ENCODE measurements at places on chromosomes 6 and 20. TPM values are rescaled to one million over a fixed set of nuclear protein-coding genes. Genes with fewer than 3 reads are reported as not detected.
A peak's percentile ranks its signal among the peaks of the same experiment; 100 is the strongest.

- no peak for DNase-seq
Observed at GRCh38 chr6:157255079-157255478, 68.2 kb downstream of the TMEM242 start.

- DNase-seq, result peak; percentile 3
Observed at GRCh38 chr6:140636908-140637402, 1262.5 kb upstream of the CITED2 start.

GRCh38 chr6:143127941-143128680 lies 67.4 kb downstream of the AIG1 start:
- DNase-seq, result no peak

DNA sequence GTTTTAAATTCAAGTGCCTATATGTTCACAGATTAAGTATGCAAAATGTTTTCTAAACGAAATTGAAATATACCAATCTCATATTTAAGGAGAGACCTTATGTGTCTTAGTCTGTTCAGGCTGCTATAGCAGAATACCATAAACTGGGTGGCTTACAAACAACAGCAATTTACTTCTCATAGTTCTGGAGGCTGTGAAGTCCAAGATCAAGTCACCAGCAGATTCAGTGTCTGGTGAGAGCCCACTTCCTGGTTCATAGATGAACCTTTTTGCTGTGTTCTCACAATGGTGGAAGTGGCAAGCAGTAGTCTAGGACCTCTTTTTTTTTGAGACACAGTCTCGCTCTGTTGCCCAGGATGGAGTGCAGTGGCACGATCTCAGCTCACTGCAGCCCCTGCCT lies 3.5 kb upstream of the DSTN start:
- no peak for DNase-seq

DNA sequence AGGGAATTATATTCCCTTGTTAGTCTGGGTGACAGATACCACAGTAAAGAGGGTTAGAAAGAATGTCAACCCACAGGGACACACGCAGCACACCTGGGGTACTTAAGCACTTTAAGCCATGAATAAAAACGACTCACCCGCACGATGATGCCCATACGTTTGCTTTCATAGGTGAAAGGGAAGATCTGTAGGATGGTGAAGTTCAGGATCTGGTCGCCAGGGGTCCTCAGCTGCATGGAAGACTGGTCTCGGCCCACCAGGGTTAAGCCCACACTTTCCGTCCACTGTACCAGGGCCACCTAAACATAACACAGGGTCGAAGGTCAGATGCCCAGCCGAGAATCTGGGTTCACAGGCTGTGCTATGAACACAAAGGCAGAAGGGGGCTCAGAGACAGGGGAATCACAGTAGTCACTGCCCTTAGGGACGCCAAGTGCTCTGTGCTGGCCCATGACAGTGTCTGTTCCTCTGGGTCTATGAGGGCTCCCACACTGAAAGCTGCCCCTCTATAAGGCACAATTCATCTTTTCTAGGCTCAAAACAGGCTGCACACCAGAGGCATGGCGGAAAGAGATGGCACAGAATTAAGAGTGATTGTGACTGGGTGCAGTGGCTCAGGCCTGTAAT lies 96.8 kb upstream of the NFATC2 start:
- peak; percentile 82 for DNase-seq

GRCh38 chr6:74603322-74604076 lies 602.4 kb downstream of the COL12A1 start:
- DNase-seq, result no peak

DNA sequence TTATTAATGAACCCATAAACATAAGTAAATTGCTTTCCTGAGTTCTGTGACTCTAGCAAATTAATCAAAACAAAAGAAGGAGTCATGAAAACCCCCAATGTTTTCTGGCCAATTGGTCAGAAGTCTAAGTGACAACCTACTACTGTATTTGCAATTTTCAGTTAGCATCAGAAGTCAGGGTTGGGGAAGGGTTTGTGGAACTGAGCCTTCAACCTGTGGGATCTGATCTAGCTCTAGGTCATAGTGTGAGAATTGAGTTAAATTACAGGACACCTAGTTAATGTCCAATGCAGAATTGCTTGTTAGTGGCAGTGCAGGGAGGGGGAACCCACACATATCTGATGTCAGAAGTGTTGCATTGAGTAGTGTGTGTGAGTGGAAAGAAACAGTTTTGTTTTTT lies 142.4 kb downstream of the ISM1 start:
- no peak for DNase-seq

DNA sequence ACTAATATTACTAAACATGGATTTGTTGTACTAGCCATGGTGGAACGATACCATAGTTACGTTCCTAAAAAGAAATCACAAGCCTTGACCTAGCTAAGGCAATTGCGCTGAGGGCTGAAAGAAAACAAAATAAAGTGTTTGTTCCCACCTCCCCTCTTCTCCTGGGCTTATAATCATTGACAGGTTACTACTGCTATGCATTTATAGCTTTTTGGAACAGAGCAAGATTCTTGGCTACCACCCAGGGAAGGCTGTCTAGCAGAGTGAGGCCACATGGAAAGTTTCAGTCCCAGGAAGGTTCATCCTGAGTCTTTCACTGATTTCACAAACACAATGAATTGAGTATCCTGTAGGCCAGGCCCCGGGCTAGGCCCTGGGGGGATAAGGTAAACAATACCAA lies 84.6 kb downstream of the TMEM170B start:
- peak; percentile 79 for DNase-seq

- no peak for DNase-seq
Observed at GRCh38 chr6:166850677-166851076, 105.7 kb downstream of the RNASET2 start.

- peak; percentile 69 for DNase-seq
Observed at GRCh38 chr20:19453862-19454261, 241.4 kb downstream of the SLC24A3 start.

DNA sequence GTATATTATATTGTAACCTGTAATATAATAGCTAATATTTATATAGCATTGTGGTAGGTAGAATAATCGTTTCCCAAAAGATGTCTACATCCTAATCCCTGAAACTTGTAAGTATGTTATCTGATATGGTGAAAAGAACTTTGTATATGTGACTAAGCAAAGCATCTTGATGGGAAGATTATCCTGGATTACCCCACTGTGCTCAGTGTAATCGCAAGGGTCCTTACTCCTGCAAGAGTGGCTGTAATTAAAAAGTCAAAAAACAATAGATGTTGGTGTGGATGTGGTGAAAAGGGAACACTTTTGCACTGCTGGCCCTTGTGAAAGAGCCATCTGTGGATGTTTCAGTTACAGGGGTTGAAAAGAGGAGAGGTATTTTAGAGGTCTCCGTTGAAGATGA lies 95.2 kb downstream of the EDN1 start:
- no peak for DNase-seq

DNA sequence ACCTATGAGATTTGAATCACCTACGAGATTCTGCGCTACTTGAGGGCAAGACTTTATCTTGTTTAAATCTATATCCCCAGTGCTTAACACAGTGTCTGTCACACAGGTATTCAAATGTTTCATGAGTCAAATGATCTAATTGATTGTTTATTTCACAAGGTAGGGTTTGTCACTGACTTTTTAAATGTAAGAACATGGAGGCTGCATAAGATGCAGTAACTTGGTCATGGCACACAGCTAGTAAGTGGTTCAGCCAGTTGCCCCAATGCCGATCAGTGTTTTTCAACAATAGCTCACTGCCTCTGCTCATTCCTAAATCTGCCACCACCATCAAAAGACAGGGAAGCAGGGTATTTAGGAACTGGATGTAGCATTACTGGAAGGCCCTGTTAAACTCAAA lies 42.4 kb upstream of the LRRC1 start:
- no peak for DNase-seq

GRCh38 chr6:47621838-47622449 lies 76.4 kb upstream of the ADGRF4 start:
- DNase-seq, result no peak

- no peak for DNase-seq
Observed at GRCh38 chr6:113719545-113719944, 137.6 kb upstream of the MARCKS start.

Gene CLDN20
- not detected for total RNA-seq

Gene BPIFB2
- 54.9 TPM for total RNA-seq

Gene SNAP91
- total RNA-seq, result 2.9 TPM

Gene GGTLC1
- total RNA-seq, result not detected

Gene ARMC12
- total RNA-seq, result 0.31 TPM

Gene CST4
- not detected for total RNA-seq

Gene ECT2L
- total RNA-seq, result 0.31 TPM

Gene GMEB2
- 9.9 TPM for total RNA-seq

Gene PTCHD4
- 1.4 TPM for total RNA-seq

Measured in tongue (tissue), 3 donors.